ENCODE measurements at places on chromosomes 2 and 18.

DNA sequence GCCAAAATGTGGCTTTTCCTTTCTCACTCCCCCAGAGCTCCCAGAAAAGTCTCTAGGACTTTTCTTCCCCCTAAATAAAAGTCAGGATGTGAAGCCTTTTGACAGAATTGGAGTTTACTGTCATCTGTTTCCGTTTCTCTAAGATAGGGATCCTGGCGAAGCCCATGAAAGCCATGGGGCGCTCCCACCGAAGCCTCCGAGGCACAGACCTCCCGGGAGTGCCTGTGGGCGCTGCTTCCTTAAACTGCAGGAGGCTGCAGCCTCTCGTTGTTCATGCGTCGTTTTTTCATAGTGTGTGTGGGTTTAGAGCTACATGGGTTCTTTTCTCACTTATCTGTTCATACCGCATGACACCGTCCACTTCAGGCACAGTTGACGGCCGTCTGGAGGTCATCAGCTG is 56.8 kb downstream of the ASAP2 start:
- no peak for DNase-seq

GRCh38 chr2:172399765-172400164 is 27.6 kb upstream of the ITGA6 start:
- DNase-seq, result no peak

DNA sequence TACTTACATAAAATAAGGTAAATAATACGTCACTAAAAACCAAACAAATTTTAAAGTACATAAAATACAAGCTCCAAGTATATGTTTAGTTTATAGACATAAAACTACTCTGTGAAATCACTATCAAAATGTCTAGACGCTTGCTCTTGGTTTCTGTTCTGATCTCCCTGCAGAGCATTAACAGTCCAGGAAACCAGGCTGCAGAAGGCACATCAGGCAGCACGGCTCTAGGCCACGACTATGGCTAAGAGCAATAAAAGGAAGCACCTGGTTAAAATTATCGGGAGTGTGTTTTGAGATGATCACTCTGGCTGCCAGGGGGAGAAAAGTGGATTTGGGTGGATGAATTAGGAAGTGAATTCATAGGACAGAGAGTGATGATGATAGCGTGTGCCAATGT is 196.0 kb upstream of the SPHKAP start:
- no peak for DNase-seq

DNA sequence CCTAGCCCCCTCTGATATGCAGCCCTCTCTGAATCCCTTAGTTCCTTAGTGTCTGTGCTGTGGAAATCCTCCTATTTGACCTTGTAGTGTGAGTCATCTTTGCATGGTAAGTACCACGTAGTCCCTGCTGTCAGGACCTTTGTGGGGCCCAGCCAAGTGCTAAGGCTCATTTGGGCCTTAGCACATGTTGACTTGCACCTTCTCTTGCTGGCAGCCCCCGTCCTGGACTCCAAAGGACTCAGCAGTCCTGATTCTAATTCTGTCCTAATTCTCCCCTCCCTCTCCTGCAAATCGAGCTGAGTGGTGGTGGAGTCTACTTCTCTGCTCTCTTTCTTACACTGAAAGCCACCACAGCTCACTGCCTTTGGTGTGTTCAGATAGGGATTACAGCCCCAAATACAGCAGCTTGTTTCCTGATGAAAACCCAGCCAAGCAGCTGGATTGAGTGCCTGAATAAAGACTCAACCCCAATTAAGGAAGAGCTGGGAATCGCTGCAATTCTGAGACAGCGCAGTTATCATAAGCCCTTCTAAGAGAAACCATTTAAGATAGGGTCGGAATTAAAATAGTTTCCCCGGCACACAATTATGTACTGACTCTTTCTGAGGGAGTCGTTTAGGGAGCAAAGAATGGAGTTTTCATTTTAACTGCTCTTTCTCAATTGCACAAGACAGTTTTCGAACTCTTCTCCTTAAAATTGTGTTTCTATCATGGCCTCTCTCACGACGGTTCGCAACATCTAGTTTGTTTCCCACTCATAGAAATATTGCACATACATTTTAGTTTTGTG is 215.6 kb upstream of the TNP1 start:
- no peak for DNase-seq

DNA sequence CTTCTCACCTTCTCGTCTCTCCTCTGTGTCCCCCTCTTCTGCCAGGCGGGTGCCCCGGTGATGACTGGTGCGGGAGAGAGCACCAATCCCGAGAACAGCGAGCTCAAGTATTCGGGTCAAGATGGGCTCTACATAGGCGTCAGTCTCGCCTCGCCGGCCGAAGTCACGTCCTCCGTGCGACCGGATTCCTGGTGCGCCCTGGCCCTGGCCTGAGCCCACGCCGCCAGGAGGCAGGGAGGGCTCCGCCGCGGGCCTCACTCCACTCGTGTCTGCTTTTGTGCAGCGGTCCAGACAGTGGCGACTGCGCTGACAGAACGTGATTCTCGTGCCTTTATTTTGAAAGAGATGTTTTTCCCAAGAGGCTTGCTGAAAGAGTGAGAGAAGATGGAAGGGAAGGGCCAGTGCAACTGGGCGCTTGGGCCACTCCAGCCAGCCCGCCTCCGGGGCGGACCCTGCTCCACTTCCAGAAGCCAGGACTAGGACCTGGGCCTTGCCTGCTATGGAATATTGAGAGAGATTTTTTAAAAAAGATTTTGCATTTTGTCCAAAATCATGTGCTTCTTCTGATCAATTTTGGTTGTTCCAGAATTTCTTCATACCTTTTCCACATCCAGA is 31.3 kb downstream of the GATA6 start:
- DNase-seq, result no peak
